Hematopoietic multipotent progenitor cell treated with erythropoietin and hydrocortisone succinate and interleukin-3 and kit ligand, for 4 days (in vitro differentiated cells): ENCODE measurements at places on chromosomes 5 and 9.

DNA sequence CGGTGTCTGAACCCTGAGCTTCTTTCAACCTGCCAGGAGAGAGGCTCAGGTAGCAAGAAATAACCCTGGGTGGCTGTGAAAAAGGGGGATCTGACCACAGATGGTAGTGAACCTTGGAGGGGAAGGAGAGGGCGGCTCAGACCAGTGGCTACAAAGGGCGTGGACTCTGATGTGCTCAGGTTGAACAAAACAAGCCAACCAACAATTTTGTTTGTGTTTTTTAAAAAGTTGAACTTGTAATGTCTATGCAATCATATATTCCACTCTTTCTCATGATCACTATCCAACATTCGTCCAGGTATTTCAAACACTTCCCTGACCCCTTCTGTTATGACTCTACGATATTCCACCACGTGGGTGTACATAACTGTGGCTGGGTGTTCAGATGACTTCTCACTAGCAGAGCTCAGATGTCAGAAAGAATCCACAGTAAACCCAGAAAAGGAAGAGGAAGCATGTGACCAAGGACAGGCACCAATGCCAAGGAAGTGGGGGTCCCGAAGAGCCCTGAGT, 20.0 kb downstream of the PTPN3 start:
- DNase-seq = no peak

- DNase-seq = no peak
Observed at GRCh38 chr5:124161266-124161665, 585.2 kb downstream of the ZNF608 start.

- no peak for DNase-seq
Observed at GRCh38 chr5:152124409-152125041, 199.9 kb upstream of the GLRA1 start.

- no peak for DNase-seq
Observed at GRCh38 chr5:126987271-126987899, 43.0 kb downstream of the MARCHF3 start.

DNA sequence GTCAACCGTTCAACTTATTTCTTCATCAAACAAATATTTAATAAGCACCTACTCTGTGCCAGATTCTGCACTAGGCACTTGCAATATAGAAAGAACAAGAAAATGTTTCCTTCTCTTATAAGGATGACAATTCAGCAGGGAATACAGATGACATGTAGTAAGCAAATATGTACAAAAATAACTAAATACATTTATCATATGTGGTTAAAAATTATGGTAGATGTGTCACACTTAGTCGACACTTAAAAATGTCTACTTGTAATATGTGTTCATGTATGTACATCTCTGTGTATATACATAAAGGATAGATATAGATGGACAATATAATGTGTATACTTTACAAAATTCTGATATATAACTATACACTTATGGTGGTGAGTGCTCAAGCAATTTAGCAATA, 417.0 kb upstream of the MEF2C start:
- DNase-seq = no peak
